Dorsolateral prefrontal cortex (tissue), 122 donors: ENCODE measurements at places on chromosomes 3 and 15. TPM values are rescaled to one million over a fixed set of nuclear protein-coding genes. Genes with fewer than 3 reads are reported as not detected.

The BFSP2 gene
- not detected for total RNA-seq

DNA sequence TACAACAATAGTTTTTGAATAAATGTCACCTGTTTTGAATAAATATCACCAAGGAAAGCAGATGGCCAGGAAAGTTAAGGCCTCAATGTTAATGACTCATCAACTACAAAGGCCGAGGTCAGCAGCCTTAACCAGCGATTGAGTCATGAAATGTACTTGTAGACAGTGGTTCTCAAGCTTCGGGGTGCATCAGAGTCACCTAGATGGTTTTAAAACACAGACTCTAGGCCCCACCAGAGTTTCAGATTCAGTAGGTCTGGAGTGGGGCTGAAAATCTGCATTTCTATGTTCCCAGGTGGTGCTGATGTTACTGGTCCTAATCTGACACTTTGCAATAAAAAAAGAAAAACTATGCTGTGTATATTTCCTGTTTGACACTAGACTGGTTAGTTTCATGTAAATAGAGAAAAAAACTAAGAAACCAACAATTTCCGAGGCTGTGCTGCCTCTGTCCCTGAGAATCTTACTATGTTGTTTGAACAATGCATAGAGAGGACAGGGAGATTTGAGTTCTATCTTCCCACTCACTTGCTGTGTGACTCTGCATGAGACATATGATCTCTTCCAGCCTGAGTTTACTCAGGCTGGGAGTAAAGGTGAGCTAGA lies 9.8 kb downstream of the RAB27A start:
- DNase-seq: no peak

The ANKRD34C gene
- total RNA-seq: 3.6 TPM

DNA sequence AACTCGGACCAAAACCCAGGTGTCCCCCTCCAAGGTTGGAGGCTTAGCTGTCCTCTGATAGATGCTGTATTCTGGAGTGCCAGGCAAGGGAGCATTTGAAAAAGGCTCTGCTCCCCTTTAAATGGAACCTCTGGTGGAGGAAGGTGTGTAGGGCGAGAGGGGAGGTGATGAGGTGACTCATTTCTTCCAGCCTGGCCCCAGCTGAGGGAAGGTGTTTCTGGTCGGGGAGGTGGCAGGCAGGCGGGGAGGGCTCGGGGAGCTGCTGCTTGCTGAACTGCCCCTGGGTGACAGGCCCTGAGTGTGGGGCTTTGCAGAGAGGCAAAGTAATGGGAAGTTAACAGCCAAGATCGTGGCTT lies 18.8 kb downstream of the PSTPIP1 start:
- no peak for DNase-seq

The FBXL22 gene
- 1.8 TPM for total RNA-seq

GRCh38 chr3:126355777-126356372 lies 1.3 kb downstream of the KLF15 start:
- peak; percentile 96 for DNase-seq

DNA sequence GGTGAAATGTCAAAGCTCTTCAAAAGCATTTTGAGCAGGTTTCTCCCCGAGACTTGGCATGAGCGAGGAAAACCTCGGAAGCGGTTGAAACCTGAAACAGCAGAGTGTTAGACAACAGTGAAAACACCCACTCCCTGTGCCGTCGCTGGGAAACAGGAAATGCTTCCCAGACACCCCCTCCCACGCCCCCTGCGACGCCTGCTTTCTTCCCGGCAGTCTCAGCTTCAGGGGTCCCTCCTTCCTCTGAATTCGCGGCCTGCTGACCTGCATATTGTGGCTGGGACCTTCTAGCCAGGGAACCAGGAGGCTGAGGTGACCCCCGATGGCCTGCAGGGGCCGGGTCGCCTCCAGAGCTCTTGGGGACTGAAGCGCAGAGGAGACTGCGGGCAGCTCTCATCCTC lies 250.6 kb upstream of the LYSMD4 start:
- DNase-seq: no peak

- DNase-seq: no peak
These were observed 59.3 kb downstream of the NR1D2 start for GRCh38 chr3:24004171-24004938.

DNA sequence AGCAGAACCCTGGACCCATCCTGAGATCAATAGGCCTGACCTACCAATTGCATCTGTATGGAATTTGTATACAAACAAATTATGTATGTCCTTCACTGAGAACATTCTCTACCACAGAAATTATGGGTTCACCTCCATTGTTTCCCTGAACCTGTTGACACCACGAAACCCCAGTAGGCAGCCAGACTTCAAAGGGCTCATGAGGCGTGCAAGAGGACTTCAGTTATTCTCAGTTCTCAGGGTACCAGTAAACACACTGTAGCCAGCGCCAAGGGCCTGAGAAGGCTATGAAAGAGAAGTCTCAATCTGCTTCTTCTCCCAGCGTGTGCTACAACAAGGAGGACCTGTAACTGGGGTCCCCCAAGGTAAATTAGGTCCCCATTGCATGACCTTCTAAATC lies 254.9 kb upstream of the GOLGA6L4 start:
- no peak for DNase-seq

- no peak for DNase-seq
These were observed 28.8 kb downstream of the LYSMD4 start for GRCh38 chr15:99704444-99704838.

The SMCO1 gene
- not detected for total RNA-seq
